Spinal cord (tissue), 10 donors: ENCODE measurements at places on chromosomes 6 and 20. TPM values are rescaled to one million over a fixed set of nuclear protein-coding genes. Genes with fewer than 3 reads are reported as not detected.

DNA sequence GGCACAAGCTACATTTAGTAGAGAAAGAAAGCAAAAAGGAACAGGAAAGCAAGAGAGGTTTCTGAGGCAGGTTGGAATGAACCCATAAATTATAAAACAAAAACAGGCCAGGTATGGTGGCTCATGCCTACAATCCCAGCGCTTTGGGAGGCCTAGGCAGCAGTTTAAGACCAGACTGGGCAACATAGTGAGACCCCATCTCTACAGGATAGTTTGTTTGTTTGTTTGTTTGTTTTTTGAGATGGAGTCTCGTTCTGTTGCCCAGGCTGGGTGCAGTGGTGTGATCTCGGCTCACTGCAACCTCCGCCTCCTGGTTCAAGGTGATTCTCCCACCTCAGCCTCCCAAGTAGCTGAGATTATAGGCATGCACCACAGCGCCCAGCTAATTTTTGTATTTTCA lies 49.0 kb downstream of the AFG1L start:
- H3K27me3 ChIP-seq = no peaks in the 10 kb centered on the region
- no peak for DNase-seq
- H3K4me3 ChIP-seq = no peak overlapping the region
- H3K27ac ChIP-seq = no peak overlapping the region
- H3K4me1 ChIP-seq = no peaks in the 10 kb centered on the region

GRCh38 chr6:159043947-159044346 lies 844 bp downstream of the TAGAP start:
- H3K27me3 ChIP-seq = no peaks in the 10 kb centered on the region
- H3K27ac ChIP-seq = no peak overlapping the region
- no peaks in the 10 kb centered on the region for H3K36me3 ChIP-seq
- H3K4me1 ChIP-seq = no peaks in the 10 kb centered on the region

DNA sequence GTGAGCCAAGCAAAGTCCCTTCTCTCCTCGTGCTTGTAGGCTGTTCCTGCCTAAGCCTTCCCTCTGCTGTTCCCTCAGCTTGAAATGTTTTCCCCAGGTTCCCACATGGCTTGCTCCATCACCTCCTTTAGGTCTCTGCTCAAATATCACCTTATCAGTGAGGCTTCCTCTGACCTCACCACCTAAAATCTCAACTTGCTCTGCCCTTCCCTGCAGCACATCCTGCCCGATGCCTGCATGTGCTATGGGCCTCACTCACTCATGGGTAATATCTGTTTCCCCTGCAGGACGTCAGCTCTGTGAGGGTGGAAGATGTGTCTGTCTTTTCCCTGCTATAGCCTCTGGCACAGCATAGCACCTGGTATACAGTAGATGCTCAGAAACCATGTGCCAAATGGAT lies 29.9 kb upstream of the FKBP1A start:
- H3K36me3 ChIP-seq = no peaks in the 10 kb centered on the region
- peaks cover 13% of the 10 kb centered on the region for H3K4me1 ChIP-seq
- no peak overlapping the region for H3K27ac ChIP-seq
- no peak for DNase-seq
- no peaks in the 10 kb centered on the region for H3K27me3 ChIP-seq

CPXM1 gene
- polyA plus RNA-seq = 55.9 TPM

THBS2 gene
- polyA plus RNA-seq = 45.6 TPM

DNA sequence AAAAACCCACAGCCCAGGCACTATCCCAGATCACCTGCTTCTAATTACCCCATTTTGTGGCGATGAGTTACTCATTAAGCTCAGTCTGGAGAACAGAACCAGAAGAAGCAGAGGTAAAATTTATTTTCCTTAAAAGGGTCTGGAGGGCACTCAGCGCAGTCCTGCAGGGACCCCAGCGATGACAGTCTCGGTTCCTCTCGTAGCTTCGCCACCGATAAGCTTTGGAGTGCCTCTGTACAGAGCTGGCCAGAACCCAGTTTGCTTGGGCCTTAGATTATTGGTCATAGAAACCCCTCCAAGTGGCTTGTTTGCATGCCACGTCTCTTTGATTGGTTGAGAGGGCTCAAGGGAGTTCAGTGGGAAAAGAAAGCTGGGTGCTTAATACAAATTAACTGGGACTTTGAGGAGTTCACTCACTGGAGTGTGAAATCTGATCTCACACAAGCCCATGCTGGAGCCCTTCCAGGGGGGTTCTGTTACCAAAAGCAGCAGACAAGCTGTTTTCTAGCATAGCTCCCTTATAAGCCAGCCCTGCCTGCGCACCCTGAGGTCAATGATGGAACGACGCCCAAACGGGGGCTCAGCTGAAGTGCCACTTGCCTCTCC lies 158.5 kb upstream of the ARID1B start:
- H3K36me3 ChIP-seq = no peaks in the 10 kb centered on the region
- H3K27ac ChIP-seq = no peak overlapping the region
- H3K4me3 ChIP-seq = no peak overlapping the region
- H3K4me1 ChIP-seq = peaks cover 6% of the 10 kb centered on the region

OPRM1 gene
- polyA plus RNA-seq = 2.5 TPM

DNA sequence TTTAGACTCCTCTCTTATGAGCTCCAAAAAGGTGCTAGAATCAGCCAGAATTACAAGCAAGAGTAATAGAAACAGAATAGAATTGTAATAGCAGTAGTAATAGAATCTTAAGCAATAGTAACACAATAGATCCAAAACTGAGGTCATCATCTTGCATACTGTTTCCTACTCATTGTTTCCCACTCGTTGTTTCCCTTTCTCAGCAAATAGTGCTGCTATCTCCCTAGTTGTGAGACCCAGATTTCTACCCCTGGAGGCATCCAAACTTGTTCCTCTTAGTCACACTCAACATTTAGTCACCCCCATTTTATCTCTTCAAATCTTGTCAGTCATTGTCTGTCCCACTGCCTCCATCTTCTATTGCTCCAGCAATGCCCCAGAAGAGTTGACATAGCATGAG lies 356.9 kb upstream of the MARCKS start:
- H3K36me3 ChIP-seq = no peaks in the 10 kb centered on the region
- H3K27ac ChIP-seq = no peak overlapping the region
- H3K4me3 ChIP-seq = no peak overlapping the region

DNA sequence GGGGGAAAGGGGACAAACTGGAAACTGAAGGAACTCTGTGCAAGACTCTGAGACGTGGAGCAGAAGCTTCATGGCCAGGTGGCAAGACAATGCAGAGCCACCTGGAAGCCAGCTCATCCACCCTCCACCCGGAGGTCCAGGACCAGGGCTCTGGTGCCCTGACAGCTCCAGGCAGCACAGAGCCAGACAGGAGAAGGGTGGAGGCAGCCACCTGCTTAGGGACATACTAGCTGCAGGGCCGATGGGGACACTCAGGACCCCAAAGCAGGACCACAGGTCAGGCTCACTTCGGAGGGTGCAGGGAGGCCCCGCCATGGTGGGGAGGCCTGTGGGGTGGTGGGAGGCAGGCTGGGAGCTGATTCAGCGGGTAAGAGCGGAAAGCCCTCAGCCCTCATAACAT lies 19.0 kb upstream of the SLC22A3 start:
- H3K27ac ChIP-seq = no peak overlapping the region
- H3K36me3 ChIP-seq = no peaks in the 10 kb centered on the region
- DNase-seq = no peak
- no peaks in the 10 kb centered on the region for H3K27me3 ChIP-seq
- no peaks in the 10 kb centered on the region for H3K4me1 ChIP-seq

GRCh38 chr6:165704045-165704748 lies 41.2 kb upstream of the PDE10A start:
- no peaks in the 10 kb centered on the region for H3K36me3 ChIP-seq
- DNase-seq = peak; percentile 28
- peak overlapping the region; percentile 29 for H3K27ac ChIP-seq
- H3K4me1 ChIP-seq = peaks cover 12% of the 10 kb centered on the region
- no peak overlapping the region for H3K4me3 ChIP-seq

HCK gene
- polyA plus RNA-seq = 5.1 TPM

- peaks cover 5% of the 10 kb centered on the region for H3K4me1 ChIP-seq
- no peak overlapping the region for H3K27ac ChIP-seq
- H3K36me3 ChIP-seq = no peaks in the 10 kb centered on the region
Observed at GRCh38 chr6:15145821-15146220, 100.0 kb upstream of the JARID2 start.

GRCh38 chr6:169162752-169163407 lies 90.8 kb downstream of the THBS2 start:
- no peak overlapping the region for H3K4me3 ChIP-seq
- no peak overlapping the region for H3K27ac ChIP-seq
- no peak for DNase-seq
- no peaks in the 10 kb centered on the region for H3K36me3 ChIP-seq
- H3K27me3 ChIP-seq = no peaks in the 10 kb centered on the region
